ENCODE measurements at places on chromosomes 2 and 18.
A peak's percentile ranks its signal among the peaks of the same experiment; 100 is the strongest.

- DNase-seq, result peak; percentile 77
These were observed 17.9 kb upstream of the CAVIN2 start for GRCh38 chr2:191864628-191865374.

- no peak for DNase-seq
These were observed 46.8 kb downstream of the RNF138 start for GRCh38 chr18:32138332-32138982.

GRCh38 chr2:238785528-238785860 is 62.4 kb upstream of the TWIST2 start:
- DNase-seq, result peak; percentile 43

DNA sequence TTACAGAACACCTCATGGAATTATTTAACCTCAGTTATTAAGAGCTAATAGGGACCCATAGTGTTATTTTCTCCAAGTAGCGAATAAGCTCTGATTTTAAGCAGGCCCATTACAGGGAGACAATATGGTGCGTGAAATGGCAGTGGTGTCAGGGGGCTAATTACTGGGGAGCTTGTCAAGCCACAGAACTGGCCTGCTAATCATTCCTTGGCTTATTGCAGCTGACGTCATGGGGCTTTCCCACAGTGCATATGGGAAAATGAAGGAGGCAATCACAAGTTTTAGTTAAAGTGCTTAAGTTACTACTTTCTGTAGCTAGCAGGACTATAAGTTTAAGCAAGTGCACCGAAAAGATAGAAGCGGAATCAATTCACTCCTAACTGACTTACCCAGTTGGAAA is 262.5 kb downstream of the TGIF1 start:
- DNase-seq, result no peak

- no peak for DNase-seq
These were observed 30.9 kb downstream of the CENPO start for GRCh38 chr2:24824071-24824588.

DNA sequence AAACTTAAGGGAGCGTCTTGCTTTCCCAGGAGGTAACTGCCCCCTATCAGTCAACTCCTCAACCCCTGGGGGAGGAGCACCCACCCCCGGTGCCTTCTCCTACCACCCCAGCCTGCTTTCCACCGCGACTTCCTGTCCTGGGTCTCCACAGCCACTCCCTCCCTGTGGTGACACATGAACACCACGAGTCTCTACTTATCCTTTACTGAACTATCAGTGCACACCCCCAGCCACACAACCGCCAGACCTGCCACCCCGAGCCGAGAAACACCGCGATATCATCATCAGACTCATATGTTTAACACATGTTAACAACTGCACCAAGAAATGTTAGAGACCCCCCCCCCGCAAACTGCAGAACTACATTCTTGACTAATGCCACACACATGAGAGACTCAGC is 43.3 kb downstream of the LONRF2 start:
- DNase-seq, result no peak

GRCh38 chr2:132607426-132608090 is 62.4 kb downstream of the LYPD1 start:
- no peak for DNase-seq

GRCh38 chr2:31940920-31941319 is 69.9 kb downstream of the MEMO1 start:
- no peak for DNase-seq

GRCh38 chr2:5520463-5520972 is 171.7 kb upstream of the SOX11 start:
- DNase-seq, result no peak

DNA sequence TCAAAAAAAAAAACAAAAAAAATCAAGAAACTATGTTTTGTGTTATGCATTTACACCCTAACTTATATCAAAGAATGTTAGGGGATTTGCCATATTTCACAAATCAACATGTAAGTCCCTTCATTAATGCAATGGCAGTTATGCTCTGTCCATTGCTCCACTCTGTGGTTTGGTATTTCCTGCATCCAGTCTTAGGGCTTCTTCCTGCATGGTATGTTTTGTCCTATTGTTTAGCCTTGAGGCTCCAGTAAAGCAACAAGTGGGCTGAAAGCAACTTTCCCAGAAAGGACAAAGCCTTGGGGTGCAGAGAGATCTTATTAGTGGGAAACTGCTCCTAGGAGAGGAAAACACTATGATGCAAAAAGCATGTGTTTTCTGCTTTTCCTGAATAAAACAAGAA is 474.1 kb downstream of the IRS1 start:
- no peak for DNase-seq

- DNase-seq, result peak; percentile 91
These were observed 216.4 kb upstream of the OSR1 start for GRCh38 chr2:19574778-19575260.

GRCh38 chr2:230007931-230008707 is 60.6 kb downstream of the SLC16A14 start:
- DNase-seq, result peak; percentile 68

- peak; percentile 93 for DNase-seq
These were observed 116.1 kb downstream of the SPTBN1 start for GRCh38 chr2:54572262-54572635.

GRCh38 chr18:26442126-26442525 is 106.2 kb downstream of the KCTD1 start:
- DNase-seq, result no peak

DNA sequence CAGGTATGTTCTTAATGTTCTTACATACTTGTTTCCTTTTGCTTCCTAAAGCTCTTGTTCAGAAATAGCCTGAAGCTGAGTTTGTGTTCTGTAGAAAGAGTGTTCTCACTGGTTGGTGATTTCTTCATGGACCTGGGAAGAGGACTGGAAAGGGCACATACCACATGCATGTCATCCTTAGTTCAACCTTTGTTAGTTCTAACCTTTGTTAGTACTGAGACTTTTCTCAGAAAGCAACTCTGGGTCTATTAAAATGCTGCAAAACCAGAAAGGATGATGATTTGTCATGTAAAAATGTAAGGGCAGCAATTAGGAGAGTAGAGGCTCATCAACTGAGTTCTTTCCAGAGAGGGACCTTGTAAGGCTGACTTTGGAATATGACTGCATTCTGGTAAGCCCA is 2.5 kb upstream of the FAP start:
- DNase-seq, result peak; percentile 86

- no peak for DNase-seq
These were observed 222.6 kb downstream of the INSIG2 start for GRCh38 chr2:118310681-118311429.

- no peak for DNase-seq
These were observed 4.0 kb upstream of the ZFP36L2 start for GRCh38 chr2:43230351-43230885.

GRCh38 chr2:152715854-152716428 is 1.3 kb downstream of the PRPF40A start:
- peak; percentile 47 for DNase-seq

- DNase-seq, result peak; percentile 85
These were observed 27.9 kb downstream of the COL3A1 start for GRCh38 chr2:189002079-189002478.

DNA sequence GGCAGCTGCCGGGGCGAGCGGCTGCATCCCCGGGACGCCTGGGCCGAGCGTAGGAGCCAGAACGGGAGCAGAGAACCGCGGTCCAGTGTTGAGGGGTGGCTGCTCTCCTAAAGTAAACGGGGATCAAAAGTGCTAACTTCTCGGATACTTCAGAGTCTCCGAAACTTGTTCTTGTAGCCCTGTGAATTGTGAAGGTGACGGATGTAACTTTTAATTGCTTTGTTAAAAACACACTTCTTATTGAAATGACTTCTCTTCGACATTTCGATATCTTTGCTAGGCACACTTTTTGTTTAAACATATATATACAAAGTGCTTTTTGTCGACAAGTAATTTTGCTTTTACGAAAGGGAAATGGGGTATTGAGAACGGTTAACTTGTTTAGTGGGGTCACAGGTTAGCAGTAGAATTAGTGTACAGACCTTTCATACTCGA is 540 bp downstream of the ATP9B start:
- no peak for DNase-seq
